ENCODE measurements at places on chromosomes 3 and 15. TPM values are rescaled to one million over a fixed set of nuclear protein-coding genes. Genes with fewer than 3 reads are reported as not detected.

LYZL4 gene
- total RNA-seq, result not detected

MLF1 gene
- 11.9 TPM for total RNA-seq

CELF6 gene
- total RNA-seq, result 0.15 TPM

RFTN1 gene
- total RNA-seq, result 152 TPM

ANKUB1 gene
- total RNA-seq, result not detected

DUOXA2 gene
- not detected for total RNA-seq

MINDY4B gene
- not detected for total RNA-seq

SERINC4 gene
- total RNA-seq, result not detected
